ENCODE measurements at places on chromosomes 16 and 17.

- DNase-seq = no peak
Measured at GRCh38 chr17:61598014-61598413, 7.0 kb upstream of the NACA2 start.

GRCh38 chr17:19977293-19978208, at the start of gene AKAP10:
Gene AKAP10, minus strand, starts transcription at chr17:19977828. Its CDS starts 149 bp downstream, at chr17:19977679.
- DNase-seq = peak; percentile 62

DNA sequence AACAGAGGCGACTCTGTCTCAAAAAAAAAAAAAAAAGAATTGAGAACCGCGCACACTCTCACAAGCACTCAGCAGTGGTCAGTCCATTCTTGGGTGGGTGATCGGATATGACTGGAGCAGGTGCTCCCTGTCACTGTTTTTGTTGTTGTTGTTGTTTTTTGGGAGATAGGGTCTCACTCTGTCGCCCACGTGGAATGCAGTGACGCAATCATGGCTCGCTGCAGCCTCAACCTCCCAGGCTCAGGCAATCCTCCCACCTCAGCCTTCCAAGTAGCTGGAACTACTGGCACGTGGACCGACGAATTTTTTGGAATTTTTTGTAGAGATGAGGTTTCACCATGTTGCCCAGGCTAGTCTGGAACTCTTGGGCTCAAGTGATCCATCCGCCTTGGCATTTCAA, 30.0 kb downstream of the RAB11FIP3 start:
- no peak for DNase-seq

DNA sequence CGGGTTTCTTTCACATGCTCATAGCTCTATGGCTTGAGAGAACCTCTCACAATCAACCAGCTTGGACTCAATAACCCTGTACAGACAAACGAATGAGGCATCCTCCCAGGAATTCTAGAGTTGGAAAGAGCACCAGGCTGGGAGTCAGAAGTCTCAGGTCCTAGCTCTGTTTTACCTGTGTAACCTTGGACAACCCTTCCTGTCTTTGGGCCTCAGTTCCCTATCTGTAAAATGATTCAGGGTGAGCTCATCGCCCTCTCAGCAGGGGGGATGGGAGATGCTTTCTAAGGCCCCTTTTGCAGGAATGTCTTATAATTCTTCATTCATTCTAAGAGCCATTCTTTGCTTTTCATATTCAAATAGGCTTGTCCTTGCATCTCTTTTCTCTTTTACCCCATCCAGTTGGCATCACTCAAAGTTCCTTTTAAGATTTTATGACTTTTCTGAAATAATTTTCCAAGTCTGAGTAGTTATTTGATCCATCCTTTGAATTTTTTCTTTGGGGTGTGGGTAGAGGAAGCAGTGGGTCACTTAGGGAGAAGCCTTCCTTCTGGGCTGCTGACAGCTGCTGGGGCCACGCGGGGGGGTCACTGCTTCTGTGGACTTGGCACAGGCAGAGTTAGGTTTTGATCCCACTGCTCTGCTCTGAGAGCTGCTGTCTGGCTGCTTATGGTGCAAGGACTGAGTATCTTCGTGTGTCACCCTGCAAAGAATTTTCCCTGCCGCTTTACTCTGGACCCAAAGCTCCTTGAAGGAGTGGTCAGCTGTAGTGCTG, 102.7 kb downstream of the UTP18 start:
- no peak for DNase-seq

DNA sequence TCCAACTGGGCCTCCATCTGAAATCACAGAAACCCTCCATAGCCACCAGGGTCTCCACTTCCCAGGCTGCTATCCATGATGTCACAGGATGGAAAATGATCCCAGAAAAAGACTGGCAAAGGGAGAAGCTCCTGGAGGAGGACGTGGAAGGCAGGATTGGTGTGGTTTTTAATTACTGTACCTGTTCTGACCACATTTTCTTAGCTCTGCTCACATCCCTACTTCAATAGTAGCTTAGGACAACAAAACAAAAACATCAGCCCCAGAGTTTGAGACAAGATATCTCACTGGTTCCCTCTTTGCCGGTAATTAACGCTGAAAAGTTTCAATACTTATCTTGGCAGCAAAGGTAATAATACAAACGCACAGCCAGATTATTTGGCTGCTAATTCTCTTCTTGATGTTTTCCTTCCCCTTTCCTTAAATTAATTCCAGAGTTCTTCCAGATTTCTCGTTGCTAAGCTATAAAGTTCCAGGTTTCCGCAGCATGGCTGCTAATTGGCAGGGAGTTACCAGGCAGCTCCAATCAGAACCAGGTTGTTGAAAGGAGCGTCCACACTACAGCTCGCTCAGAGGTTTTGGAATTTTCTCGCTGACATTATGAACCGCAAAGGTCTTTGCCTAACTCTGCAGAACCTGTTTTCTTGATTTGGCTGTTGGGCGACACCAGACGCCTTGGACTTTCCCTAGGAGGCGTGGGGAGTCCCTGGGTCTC, 263.4 kb downstream of the MRTFB start:
- no peak for DNase-seq

GRCh38 chr16:57392694-57393093, 11.9 kb upstream of the CCL17 start:
- no peak for DNase-seq

GRCh38 chr17:78113804-78114785, 14.5 kb downstream of the TMC6 start:
- no peak for DNase-seq
